ENCODE measurements at places on chromosomes 3 and 15.

DNA sequence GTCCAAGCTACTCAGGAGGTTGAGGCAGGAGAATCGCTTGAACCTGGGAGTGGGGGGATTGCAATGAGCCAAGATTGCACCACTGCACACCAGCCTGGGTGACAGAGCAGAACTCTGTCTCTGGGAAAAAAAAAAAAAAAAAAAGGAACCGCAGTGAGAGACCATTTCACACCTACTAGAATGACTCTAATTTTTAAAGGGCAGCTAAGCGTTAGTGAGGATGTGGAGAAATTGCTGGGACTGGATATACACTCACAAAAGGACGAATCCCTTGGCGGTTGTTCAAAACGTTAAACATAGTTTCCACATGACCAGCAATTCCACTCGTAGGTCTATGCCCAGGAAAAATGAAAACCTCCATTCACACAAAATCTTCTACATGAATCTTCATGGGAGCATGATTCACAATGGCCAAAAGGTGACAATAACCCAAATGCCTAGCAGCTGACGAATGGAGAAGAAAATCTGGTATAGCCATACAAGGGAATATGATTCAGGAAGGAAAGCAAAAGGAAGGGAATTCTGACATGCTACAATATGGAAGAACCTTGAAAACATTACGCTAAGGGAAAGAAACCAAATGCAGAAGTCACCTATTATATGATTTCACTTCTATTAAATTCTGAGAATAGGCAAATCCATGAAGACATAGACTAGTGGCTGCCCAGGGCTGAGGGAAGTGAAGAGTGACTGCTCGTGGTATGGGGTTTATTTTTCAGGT is 127.0 kb downstream of the CHSY1 start:
- no peak for DNase-seq

DNA sequence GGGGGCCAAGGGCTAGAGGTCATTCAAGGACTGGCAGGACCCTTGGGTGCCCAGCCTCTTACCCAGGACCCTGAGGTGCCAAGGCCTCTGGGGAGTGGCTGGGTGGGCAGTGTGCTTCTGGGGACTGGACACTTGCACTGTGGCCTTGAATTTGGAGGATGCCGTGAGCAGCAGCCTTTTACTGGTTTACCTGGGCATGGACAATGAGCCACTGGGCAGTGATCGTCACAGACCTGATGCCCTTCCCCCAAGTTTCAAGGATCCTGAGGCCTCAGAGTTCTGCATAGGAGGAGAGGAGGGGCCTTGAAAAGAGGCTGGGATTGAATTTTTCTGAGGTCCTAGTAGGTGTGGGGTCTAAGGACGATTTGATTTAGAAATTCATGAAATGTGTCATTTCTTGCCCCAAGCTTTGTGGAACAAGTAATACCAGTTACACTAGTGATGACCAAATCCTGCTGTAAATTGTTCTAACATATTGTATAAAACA is 146.1 kb upstream of the TPM1 start:
- no peak for DNase-seq

- no peak for DNase-seq
These were observed 34.6 kb downstream of the SH3BP5 start for GRCh38 chr3:15297608-15298350.

DNA sequence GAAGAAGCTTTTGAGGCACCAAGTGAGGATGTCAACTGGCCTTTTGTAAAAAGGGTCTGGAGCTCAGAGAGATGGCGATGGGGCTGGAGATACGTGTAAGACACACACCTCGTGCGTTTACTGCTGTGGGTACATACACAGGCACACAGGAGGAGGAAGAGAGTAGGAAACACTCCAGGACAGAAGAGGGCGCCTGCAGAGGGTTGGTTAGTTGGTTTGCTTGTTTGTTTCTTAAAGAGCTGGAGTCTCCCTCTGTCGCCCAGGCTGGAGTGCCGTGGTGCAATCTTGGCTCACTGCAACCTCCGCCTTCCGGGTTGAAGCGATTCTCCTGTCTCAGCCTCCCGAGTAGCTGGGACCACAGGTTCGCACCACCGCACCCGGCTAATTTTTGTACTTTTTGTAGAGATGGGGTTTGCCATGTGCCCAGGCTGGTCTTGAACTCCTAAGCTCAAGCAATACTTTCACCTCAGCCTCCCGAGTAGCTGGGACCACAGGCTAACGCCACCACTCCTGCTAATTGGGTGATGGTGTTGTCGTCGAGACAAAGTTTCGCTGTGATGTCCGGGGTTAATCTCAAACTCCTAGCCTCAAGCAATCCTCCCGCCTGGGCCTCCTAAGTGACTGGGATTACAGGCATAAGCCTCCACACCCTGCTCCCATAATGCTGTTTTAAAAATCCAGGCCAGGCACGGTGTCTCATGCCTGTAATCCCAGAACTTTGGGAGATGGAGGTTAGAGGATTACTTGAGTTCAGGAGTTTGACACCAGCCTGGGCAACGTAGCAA is 1.3 kb upstream of the PRR20G start:
- DNase-seq = no peak

GRCh38 chr15:101237251-101237650 is 14.6 kb downstream of the CHSY1 start:
- no peak for DNase-seq

All from mesothelial cell of epicardium (in vitro differentiated cells).